ENCODE measurements at places on chromosomes 16 and 17. TPM values are rescaled to one million over a fixed set of nuclear protein-coding genes. Genes with fewer than 3 reads are reported as not detected.
A peak's percentile ranks its signal among the peaks of the same experiment; 100 is the strongest.

DNA sequence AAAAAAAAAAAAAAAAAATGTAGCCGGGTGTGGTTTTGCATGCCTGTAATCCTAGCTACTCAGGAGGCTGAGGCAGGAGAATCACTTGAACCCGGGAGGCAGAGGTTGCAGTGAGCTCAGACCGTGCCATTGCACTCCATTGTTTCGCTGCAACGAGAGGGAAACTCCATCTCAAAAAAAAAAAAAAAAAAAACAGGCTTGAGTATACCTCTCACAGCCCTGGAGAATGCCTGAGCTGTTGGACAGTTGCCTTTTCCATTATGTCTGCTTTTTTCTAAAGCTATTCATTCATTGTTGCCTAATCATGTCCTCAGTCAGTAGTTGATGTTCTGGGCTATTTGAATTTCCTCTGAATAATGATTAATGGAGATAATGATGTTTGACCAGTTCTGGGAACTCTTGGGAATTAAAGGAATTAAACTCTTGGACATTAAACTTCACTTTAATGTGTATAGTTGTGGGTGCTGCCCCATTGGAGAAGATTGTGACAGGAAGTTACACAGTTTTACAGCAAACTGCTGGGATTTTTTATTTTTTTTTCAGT is 11.8 kb downstream of the HMOX2 start:
- no peaks in the 10 kb centered on the region for H3K27me3 ChIP-seq
- peaks cover 3% of the 10 kb centered on the region for H3K36me3 ChIP-seq
- peaks cover 18% of the 10 kb centered on the region for H3K4me1 ChIP-seq
- DNase-seq: no peak
- no peak overlapping the region for H3K4me3 ChIP-seq
- H3K27ac ChIP-seq: 0 out of 2 replicates have a peak overlapping the region, but pooled peaks have one; percentile 7

GRCh38 chr17:18919963-18920362 is 32.0 kb upstream of the SLC5A10 start:
- DNase-seq: no peak
- H3K4me1 ChIP-seq: peaks cover 31% of the 10 kb centered on the region
- no peak overlapping the region for H3K4me3 ChIP-seq
- H3K27ac ChIP-seq: peak overlapping the region; percentile 98
- H3K27me3 ChIP-seq: no peaks in the 10 kb centered on the region

- no peak for DNase-seq
- no peaks in the 10 kb centered on the region for H3K36me3 ChIP-seq
- H3K4me3 ChIP-seq: no peak overlapping the region
- no peak overlapping the region for H3K27ac ChIP-seq
These were observed 20.3 kb upstream of the CDH5 start for GRCh38 chr16:66346221-66346620.

- no peaks in the 10 kb centered on the region for H3K4me1 ChIP-seq
- no peak overlapping the region for H3K27ac ChIP-seq
- DNase-seq: peak; percentile 9
- no peaks in the 10 kb centered on the region for H3K36me3 ChIP-seq
These were observed 123.8 kb downstream of the GOSR1 start for GRCh38 chr17:30600830-30601494.

DNA sequence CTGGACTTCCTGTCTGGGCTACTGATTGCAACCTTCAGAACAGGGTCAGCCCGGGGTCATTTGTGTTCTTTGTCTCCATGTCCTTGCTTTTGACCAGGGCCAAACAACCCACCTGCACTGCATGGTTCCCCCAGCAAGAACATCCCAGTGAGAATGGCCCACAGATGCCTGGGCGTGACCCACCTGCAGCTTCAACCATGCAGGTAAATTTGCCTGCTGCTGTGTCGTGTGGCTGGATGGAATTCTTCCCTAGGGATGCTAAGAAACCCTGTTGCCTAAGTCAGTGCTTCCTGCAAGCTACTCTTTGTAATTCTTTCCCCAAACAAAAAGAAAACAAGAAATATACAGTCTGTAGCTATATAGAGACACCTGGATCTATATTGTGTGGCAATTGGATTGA is 12.5 kb downstream of the CDH13 start:
- peak overlapping the region; percentile 16 for H3K27ac ChIP-seq
- DNase-seq: no peak
- H3K36me3 ChIP-seq: no peaks in the 10 kb centered on the region
- H3K4me1 ChIP-seq: peaks cover 24% of the 10 kb centered on the region

DNA sequence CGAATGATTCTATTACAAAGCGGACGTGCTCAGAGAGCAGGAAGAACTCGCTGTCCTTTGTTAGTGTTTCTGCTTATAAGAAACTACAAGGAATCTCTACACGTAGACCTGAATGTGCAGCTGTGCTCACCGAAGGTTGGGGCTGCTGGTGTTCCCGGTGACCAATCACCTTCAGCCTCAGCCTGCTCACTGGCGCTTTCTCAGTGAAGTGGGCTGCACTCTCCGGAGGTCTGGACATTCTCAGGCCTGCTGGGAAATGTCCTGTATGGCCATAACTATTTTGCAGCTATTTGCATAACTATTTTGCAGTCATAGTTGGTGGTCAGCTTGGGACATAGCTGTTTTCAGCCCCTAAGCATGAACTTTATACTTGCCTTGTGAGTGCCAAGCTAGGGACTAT is 9.7 kb upstream of the CIAO3 start:
- H3K4me1 ChIP-seq: no peaks in the 10 kb centered on the region
- no peaks in the 10 kb centered on the region for H3K36me3 ChIP-seq
- no peak overlapping the region for H3K4me3 ChIP-seq

DNA sequence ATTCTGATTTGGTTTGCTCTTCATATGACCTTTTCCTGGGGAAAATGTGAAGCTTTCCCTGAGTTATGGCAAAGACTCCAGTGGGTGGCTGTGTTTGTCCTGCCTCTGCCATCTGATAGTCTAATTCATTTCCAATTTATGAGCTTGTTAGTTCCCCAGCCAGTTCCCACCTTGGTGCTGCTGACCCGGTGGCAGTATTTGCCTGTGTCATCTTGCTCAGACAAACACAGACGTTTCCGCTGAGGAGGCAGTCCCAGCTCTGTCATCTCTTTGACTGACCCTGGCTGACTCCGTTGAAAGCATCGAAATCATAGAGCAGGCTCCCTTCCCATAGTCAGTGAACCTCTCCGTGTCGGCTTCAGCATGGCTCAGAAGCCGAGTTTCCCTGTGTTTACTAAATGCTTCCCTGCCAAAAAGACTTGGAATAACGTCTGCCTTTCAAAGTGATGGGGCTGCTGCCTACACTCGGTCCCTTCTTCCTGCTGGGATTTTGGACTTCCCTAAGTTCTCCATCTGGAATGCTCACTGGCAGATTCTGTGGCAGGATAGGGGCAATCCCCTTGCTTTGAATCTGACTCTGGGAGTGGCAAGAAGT is 538.3 kb downstream of the NPIPA7 start:
- H3K27me3 ChIP-seq: no peaks in the 10 kb centered on the region
- no peak for DNase-seq
- no peaks in the 10 kb centered on the region for H3K4me1 ChIP-seq
- H3K4me3 ChIP-seq: no peak overlapping the region
- no peak overlapping the region for H3K27ac ChIP-seq
- no peaks in the 10 kb centered on the region for H3K36me3 ChIP-seq

- no peak overlapping the region for H3K27ac ChIP-seq
- H3K4me3 ChIP-seq: no peak overlapping the region
- H3K36me3 ChIP-seq: no peaks in the 10 kb centered on the region
- H3K4me1 ChIP-seq: no peaks in the 10 kb centered on the region
These were observed 6.2 kb downstream of the JPH3 start for GRCh38 chr16:87608400-87608985.

GRCh38 chr17:1053661-1054360 is 56.9 kb downstream of the TIMM22 start:
- no peaks in the 10 kb centered on the region for H3K4me1 ChIP-seq
- no peaks in the 10 kb centered on the region for H3K27me3 ChIP-seq
- H3K36me3 ChIP-seq: no peaks in the 10 kb centered on the region
- no peak overlapping the region for H3K4me3 ChIP-seq
- H3K27ac ChIP-seq: no peak overlapping the region

- no peaks in the 10 kb centered on the region for H3K27me3 ChIP-seq
- H3K36me3 ChIP-seq: no peaks in the 10 kb centered on the region
- DNase-seq: no peak
- H3K4me3 ChIP-seq: no peak overlapping the region
- H3K27ac ChIP-seq: no peak overlapping the region
These were observed 12.4 kb upstream of the NFAT5 start for GRCh38 chr16:69553332-69553731.

DNA sequence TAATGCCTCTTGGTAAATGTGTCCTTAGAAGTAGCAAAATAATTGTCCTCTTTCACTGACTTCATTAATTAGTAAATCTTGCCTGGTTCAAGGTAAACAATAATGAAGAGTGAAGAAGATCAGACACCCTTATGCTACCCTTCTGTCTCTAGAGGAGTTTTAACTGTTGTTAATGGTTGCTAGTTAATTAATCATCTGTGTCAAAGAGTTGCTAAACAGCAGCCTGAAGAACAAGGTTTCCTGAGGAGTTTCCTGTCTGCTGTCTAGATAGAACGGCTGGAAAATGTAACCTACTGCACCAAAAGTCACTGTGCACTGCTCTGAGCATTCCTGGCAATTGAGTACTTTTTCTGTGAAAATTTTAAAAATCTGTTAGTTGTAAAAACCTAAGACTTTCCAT is 131.3 kb downstream of the NLK start:
- H3K36me3 ChIP-seq: no peaks in the 10 kb centered on the region
- H3K27me3 ChIP-seq: no peaks in the 10 kb centered on the region
- H3K27ac ChIP-seq: no peak overlapping the region
- DNase-seq: no peak

DNA sequence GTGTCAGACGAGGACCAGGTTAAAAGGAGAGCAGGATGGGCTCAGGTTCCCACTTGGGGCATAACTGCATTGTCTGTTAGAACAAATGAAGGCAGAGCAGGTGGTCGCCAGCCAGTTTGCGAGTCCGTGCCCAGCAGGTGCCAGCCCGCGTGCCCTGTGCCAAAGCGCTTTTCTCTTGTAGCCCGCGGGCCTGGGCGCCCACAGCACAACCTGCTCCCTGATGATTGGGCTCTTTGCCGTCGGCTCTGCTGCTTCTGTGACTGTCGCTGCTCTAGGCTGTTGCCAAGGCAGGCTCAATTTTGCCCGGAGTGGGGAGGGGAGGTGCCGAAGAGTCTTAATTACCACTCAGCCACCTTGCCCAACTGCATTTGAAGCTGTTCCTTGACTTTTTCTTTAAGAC is 21.1 kb downstream of the KNOP1 start:
- H3K36me3 ChIP-seq: no peaks in the 10 kb centered on the region
- peak overlapping the region; percentile 66 for H3K27ac ChIP-seq
- no peaks in the 10 kb centered on the region for H3K27me3 ChIP-seq
- no peak for DNase-seq
- H3K4me1 ChIP-seq: peaks cover 41% of the 10 kb centered on the region

DNA sequence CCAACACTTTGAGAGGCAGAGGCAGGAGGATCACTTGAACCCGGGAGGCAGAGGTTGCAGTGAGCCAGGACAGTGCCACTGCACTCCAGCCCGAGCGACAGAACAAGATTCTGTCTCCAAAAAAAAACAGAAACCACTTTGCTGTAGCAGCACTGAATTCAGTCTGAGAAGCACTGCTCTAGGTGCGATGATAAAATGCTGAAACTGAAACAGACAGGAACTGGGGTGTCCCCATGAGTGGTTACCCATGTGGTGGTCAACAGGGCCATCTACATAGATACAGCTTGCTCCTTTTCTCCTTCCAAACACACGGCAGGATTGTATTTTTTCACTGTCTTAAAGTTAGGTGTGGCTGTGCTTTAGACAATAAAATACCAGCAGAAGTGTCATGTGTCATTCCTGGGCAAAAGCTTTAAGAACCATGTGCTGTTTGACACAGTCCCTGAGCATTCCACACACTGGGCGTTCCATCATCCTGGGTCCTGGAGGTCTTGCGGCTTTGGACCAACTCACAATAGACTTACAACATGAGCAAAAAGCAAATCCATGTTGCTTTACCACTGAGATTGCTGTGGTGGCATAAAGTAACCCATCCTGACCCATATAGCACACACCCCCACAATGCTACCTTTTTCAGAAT is 11.5 kb downstream of the GAS7 start:
- H3K4me1 ChIP-seq: no peaks in the 10 kb centered on the region
- DNase-seq: no peak
- H3K36me3 ChIP-seq: no peaks in the 10 kb centered on the region
- H3K27ac ChIP-seq: no peak overlapping the region
- H3K27me3 ChIP-seq: 0 out of 2 replicates have a peak, but pooled peaks cover 7% of the 10 kb centered on the region

DNA sequence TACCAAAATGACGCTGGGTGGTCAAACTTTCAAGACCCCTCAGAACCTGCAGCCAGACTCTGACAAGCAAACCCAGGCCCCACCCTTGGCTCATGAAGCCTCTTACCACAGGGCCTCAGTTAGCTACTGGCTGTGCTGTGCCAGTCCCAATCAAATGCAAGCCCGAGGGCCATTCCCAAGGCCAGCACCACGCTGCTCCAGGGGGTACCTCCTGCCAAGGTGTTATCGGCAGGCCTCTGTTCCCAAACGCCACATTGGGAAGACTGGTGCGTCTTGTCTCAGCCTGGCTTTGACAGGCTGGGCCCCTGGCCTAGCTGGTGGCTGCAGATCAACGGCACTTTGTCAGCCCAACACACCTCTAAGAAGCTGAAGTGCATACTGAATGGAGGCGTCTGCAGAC is 35.8 kb upstream of the NOG start:
- no peaks in the 10 kb centered on the region for H3K36me3 ChIP-seq
- DNase-seq: no peak
- no peak overlapping the region for H3K27ac ChIP-seq
- H3K27me3 ChIP-seq: peaks cover 52% of the 10 kb centered on the region
- H3K4me3 ChIP-seq: no peak overlapping the region

- no peak overlapping the region for H3K4me3 ChIP-seq
- H3K36me3 ChIP-seq: no peaks in the 10 kb centered on the region
- DNase-seq: no peak
These were observed 80.0 kb upstream of the NKD1 start for GRCh38 chr16:50467943-50468748.

DNA sequence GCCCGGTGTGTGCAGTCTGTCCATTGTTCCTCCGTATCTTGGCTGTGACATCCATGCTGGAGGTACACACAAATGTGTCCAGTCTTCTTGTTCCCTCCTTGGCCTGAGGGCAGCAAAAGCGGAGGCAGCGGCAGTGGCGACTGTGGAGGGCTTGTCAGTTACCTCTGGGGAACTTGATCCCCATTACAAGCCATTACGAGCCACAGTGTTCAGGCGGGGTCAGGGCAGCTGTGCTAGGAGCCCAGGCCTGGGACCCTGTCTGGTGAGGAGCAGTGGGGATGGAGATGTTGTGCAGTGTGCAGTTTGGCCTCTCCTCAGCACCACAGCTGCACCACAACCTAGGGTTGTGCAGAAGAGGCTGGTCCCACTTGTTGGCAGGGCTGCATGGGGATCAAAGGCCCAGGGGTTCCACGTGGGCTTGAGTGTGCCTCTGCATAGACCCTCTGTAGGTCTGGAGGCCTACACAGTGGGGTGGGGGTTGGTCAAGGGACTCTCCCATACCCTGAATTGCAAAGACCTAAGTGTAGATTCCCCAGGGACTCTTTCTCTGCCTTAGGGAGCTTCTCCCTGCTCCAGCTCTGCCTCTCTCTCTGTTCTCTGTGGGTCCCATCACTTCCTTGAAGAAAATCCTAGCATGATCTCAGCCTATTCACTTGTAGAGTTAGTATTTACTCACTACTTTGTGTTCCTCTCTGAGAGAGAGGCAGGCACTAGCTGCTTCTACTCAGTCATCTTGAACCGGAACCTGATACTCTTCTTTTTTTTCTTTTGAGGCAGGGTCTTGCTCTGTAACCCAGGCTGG is 58.8 kb downstream of the SLFN11 start:
- no peak for DNase-seq
- H3K27ac ChIP-seq: peak overlapping the region; percentile 63
- H3K36me3 ChIP-seq: no peaks in the 10 kb centered on the region

The CLEC18C gene
- total RNA-seq: 0.12 TPM

The NLRC5 gene
- total RNA-seq: 0.98 TPM

The EFNB3 gene
- 7.7 TPM for total RNA-seq

The PMP22 gene
- 51.0 TPM for total RNA-seq

The PPY gene
- not detected for total RNA-seq

The MRPS7 gene
- total RNA-seq: 144 TPM

The FCSK gene
- 9.7 TPM for total RNA-seq

The DPEP1 gene
- 0.23 TPM for total RNA-seq

The AANAT gene
- total RNA-seq: not detected

The RNF135 gene
- 10.7 TPM for total RNA-seq

The MARVELD3 gene
- total RNA-seq: 14.6 TPM
